ENCODE measurements at places on chromosomes 3 and 15.

DNA sequence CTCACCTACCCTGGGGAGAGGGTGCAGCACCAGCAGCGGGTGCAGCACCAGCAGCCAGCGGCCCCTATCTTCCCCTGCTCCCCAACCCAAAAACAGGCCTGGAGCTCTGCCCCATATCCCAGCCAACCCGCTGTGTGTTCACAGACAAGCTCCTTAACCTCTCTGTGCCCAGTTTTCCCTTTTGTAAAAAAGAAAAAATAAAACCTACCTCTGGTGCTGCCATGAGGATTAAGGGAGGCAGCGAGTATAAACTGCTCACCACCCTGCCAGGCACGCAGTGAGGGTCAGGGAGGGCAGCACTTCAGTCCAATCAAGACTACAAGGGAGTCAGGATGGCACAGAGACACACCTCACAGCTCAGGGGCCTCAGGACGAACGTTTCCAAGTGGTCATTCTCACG lies 163.3 kb downstream of the NUP210 start:
- no peak for DNase-seq

DNA sequence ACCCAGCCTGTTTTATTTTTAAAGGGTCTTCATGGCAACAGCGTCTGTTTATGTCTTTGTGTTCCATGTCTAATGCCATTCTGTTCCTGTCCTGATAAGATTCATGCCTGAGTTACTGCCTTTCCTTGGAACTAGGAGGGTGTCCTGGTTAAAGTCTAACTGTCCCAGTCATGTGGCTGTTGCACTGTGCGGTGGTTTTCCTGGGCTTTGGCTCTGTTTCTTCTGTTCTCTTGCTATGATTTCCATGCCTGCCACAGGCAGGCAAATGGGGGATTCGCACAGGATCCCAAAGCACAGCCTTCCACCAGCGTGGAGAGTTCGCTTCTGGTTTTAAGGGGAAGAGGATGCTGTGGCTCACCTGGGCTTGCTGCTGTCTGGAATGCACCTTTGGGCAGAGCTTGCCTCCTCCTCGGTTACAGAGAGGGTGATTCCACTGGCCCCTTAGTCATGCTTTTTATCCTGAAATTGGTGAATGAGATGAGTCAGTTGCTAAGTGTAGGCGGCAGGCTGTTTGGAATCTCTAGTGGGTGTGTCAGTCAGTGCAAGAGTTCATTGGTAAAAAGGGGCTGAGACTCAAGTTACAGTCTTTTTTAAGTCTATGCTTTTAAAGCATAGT lies 86.8 kb downstream of the CCK start:
- DNase-seq: no peak

DNA sequence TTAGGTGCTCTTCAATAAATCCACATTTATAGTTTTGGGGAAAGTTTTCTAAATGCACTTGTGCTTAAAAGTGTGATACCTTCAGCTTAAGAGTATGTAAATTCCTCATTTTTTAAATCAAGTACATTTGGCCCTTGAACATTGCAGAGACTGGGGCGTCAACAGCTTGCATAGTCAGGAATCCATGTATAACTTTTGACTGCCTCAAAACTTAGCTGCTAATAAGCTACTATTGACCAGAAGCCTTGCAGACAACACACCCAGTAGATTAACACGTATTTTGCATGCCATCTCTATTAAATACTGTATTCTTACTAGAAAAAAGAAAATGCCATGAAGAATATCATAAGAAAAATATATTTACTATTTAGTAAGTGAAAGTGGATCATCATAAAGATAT lies 1211.8 kb upstream of the ALCAM start:
- no peak for DNase-seq

DNA sequence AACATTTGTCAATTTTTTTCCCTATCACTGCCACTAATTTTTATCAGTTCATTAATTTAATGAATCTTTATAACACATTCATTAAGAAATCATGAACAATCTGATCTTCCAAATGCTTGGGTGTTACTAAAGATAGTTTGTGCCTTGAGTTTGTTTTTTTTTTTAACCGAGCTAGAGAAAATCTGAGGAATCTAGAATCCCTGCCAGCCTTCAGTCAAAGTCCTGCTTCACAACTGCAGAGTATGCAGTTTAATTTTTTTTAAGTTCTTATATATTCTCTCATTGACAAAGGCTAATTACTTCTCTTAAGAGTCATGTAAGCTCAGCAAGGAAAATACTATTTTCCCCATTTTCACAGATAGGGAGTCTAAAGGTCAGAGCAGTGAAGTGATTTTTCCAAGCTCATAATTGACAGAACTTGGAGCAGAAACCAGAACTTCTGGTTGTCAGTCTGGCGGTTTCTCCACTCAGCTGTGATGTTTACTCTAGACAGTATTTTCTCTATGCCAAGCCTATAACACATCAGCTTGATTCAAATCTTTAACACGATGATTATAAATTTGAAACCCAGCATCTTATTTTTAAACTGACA lies 55.7 kb downstream of the TNIK start:
- no peak for DNase-seq

- no peak for DNase-seq
These were observed 23.2 kb downstream of the HHLA2 start for GRCh38 chr3:108319428-108320082.

- DNase-seq: no peak
These were observed 48.6 kb upstream of the ATOSA start for GRCh38 chr15:52727815-52728214.

GRCh38 chr3:108125153-108125543 lies 34.3 kb upstream of the CD47 start:
- DNase-seq: no peak

DNA sequence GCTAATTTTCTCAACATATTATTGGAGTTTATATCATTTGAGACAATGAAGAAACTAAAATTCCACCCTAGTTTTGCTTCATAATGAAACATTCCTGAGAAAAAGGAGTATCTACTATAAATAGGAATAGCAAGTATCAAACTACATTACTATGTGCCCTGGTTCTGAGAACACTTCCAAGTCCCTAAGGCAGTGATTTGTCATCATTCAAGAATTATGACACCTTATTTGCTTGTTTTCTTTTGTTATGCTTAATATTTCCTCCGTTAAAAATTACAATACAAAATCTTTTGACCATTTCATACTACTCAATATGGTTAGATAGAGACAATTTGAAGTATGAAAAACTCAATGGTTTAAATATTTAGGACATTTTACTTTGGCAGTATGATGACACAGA lies 707.8 kb upstream of the GOLIM4 start:
- DNase-seq: no peak

GRCh38 chr3:88385090-88385489 lies 235.3 kb downstream of the C3orf38 start:
- no peak for DNase-seq

GRCh38 chr3:16419640-16420241 lies 93.8 kb downstream of the RFTN1 start:
- DNase-seq: no peak

- DNase-seq: no peak
These were observed 1.3 kb downstream of the TNK2 start for GRCh38 chr3:195906865-195907683.

DNA sequence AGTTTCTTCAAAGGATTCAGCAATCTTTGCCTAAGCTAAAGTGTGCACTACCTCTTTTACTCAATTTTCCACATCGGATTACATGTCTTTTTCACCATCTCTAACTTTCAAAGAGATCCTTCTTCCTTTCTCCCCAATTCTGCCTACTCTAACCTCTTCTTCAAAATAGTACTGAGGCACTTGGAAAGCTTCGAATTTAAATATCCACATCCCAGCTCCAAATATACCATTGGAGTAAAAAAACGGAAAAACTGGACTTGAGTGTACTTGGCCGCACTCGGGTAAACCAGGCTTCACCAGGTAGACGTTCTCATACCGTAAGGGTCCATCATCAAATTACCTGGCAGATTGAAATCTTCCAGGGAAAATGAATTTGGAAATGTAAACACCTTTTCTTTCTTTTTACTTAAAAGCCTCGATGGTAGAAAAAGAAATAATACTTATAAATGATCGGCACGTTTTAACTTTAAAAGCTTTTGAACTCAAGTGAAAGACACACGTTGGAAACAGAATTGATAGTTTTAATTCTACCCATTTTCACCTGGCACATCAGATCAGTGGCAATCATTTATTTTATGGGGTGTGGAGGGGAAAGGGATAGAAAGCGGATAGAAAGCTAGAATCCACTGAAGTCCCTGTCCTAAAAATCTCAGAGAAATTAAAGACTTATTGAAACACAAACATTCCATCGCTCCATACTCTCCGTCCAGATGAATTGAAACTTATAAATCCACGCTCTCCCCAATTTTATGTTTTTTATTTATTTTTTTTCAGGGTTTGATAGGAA lies 8.2 kb upstream of the MEIS2 start:
- no peak for DNase-seq

GRCh38 chr3:52773361-52774065 lies 2.8 kb upstream of the NEK4 start:
- DNase-seq: no peak

- no peak for DNase-seq
These were observed 1.3 kb downstream of the DENND4A start for GRCh38 chr15:65790694-65791334.

GRCh38 chr3:151979906-151980305 lies 106.5 kb downstream of the SUCNR1 start:
- no peak for DNase-seq

DNA sequence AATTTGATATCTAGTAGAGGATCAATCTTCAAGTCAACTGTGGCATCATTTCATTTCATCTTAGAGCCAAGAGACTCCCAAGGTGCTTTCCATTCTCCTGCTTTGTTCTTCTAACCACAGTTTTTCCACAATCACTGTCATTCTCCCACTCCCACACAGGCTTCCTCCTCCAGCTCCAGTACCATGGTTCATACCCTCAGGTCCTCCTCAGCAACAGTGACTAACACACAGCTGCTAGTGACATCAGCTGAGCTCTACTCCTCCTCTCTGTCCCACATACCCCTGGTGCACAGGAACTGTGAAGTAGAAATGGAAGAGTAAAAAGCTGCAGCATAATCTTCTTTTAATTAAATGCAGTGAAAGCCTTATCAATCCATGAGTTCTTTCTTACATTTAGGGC lies 200.2 kb upstream of the DPH6 start:
- DNase-seq: no peak

DNA sequence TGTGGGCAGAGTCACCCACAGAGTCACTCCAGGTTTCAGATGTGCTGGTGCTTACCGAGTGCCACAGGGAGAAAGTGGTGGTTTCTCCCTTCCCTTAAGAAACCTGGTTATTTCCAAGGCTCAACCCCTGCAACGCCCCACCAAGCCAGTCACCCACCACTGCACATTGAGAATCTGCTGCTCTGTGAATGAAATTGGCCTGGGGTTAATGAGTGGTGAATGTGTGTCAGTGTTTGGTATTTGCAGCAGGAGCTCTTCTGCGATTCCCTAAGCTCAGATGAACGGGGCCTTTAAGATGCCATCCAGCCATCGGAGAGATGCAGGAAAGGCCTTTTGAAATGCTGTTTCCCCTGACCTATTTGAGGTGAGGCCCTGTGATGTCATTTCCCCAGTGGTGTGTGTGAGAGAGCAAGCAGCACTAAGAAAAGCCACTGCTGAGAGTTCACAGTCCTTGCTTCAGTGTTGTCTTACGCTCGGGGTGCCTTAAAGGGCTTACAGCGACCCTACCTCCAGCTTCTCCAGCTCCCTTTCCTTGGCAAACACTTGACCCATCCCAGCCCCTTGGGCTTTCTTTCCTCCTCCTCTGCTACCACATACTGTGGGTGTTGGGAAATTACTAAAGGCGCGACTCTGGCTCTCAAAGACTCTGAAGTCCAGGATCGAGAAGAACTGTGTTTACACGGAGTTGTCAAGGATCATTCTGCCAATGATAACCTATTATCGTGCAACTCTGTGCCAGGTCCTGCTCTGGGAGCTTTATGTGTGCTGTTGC lies 68.9 kb downstream of the SMAD3 start:
- DNase-seq: no peak

DNA sequence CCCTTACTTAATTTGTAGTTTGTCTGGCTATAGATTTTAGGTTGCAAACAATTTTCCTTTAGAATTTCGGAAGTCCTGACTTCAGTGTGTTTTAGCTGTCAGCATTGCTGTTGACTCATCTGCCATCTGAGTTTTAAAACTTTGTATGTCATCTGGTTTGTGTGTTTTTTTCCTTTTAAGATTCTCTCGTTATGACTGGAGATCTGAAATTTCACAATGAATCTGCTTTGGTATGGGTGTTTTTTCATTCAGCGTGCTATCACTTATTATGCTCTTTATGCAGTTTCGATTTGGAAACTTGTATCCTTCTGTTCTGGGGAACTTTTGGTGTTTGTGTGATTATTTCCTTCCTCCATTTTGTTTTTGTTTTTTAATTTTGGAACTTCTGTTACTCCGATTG lies 53.7 kb upstream of the ZNF280D start:
- DNase-seq: no peak

DNA sequence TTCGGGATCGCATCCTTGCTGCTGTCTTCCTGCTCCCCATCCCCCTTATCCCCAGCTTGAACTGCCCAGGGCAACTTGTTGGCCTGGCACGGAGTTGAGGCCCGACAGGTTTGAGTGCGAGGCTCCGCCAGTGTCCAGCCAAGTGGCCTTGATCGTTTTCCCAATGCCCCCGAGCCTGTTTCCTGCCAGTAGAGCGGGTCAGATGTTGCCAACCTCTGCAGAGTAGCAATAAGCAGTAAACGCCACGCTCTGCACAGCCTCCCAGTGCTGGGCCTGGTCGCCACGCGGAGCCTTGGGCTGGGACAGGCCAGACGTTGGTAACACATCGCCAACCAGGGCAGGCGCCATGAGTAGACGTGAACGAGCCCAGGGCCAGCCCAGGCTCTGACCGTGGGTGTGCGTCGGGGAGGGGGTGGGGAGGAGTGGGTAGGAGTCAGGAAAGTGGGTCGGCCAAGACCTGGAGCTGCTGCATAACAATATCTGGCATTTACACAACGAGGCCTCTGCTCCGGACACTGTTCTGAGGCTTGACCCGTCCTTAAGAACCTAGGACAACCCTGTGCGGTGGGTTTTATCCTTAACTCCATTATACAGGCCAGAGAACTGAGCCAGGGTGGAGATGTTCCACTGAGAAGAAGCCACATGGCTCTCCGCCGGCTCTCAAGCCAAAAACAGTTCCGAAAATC lies 444 bp upstream of the ABHD14A start:
- no peak for DNase-seq

DNA sequence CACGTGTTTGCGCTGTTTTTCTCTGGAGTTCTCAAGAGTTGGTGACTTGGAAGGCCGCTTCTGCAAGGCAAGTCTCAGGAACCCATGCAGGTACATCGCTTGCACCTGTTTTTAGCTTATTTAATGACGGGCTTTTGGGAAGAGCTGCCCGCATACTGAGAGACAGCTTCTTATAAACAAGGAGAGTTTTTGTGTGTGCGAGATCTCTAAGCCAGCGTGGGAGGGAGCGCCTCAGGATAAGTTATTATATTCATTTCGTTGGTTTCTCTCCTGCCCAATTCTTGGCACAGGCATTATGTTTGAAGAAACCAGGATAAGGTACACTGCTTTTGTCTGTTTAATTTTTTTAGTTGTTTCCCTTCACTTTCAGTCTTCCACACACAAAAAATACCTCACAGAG lies 11.4 kb upstream of the SACM1L start:
- no peak for DNase-seq

DNA sequence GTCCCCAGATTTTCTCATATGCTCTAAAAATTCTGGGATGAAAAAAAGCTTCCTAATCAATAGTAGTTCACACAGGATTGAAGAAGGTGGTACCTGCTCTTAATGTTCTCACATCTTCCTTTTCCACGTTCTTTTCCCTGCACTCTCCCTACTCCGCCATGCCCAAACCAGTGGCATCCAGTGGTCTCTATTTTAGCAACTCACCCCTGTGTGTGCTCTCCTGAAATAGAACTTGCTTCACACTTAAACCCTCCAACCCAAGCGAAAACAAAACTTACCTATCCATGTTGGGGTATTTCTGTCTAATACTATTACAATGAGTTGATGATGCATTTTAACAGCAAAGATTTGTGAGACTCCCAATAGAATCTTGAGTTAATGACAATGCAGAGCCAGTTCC lies 148.8 kb downstream of the PLD1 start:
- no peak for DNase-seq
